ENCODE measurements at places on chromosomes 6 and 20.

- DNase-seq, result no peak
Measured at GRCh38 chr6:41274256-41274655, 12.2 kb downstream of the TREM1 start.

DNA sequence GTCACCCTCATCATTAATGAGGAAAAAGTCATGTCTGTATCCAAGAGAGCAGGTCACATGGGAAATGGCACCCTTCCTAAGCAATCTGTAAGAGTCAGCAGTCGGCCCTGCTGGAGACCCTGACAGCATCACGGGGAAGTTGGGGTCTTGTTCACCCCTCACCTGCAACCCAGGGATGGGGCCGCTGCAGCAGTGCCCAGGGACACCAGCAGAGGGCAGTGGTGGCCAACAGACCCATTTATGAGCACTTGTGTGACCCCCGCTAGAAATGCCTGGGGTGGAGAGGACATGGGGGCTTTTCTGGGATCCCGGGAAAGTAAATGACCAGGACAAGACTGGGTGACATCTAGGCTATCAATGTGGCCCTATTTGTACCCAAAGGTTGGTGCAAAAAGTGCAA lies 35.9 kb downstream of the ANKRD60 start:
- no peak for DNase-seq

DNA sequence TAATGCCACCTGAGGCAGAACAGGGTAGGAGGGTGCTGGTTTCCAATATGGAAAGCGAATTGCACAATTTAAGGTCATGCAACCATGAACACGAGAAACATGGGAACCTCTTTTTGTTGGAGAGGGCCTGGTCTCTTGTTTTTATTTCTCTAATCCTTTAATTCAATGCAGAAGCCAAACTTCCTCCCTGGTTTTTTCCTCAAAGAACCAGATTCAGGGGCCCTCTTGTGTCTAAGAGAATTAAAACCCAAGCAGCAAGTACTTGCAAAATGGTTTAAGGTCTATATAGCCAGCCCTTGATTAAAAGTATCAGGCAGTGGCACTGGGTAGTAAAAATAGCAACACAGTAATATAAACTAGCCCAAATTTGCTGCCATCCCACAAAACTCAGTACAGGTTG lies 19.5 kb downstream of the GSTA4 start:
- no peak for DNase-seq

GRCh38 chr6:170193326-170193821 lies 97.5 kb downstream of the DLL1 start:
- no peak for DNase-seq

GRCh38 chr20:32858189-32858588 lies 534 bp upstream of the EFCAB8 start:
- no peak for DNase-seq

GRCh38 chr6:159934181-159934580 lies 34.7 kb upstream of the IGF2R start:
- no peak for DNase-seq

- no peak for DNase-seq
Measured at GRCh38 chr6:83889621-83890020, 30.1 kb downstream of the CYB5R4 start.

DNA sequence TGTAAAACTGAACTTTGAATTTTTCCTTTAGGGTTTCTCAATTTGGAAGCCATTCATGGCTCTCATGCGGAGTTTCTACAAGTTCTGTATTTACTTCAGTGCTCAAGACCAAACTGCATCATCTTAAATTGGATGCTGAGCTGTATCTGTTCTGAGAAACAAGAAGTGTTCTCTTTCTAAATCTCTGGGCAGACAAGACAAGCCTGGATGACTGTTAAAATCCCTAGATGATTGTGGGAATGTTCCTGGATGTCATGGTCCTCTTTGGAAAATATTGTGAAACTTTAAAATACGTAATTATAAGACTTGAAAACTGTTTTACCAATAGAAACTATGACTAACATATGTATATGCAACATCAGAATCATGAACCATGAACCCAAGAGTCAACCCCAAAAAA lies 6.2 kb upstream of the GCM1 start:
- DNase-seq, result no peak

DNA sequence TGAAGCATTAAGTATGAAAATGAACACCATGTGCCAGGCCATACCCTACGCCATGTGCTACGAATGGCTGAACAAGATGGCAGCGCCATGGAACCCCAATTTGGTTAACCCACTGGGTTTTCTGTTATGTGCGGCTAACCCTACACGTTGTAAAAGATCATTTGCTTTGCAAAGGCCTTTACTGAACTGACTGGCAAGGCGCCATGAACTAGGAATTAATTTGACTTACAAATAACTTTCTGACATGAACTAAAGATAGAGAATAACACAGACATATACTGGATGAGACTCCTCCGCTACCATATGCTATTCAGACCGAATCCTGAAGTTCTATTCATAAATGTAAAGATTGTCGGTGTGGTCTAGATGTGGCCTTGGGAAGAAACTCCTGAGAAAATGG lies 3.9 kb downstream of the CNKSR3 start:
- DNase-seq, result no peak

DNA sequence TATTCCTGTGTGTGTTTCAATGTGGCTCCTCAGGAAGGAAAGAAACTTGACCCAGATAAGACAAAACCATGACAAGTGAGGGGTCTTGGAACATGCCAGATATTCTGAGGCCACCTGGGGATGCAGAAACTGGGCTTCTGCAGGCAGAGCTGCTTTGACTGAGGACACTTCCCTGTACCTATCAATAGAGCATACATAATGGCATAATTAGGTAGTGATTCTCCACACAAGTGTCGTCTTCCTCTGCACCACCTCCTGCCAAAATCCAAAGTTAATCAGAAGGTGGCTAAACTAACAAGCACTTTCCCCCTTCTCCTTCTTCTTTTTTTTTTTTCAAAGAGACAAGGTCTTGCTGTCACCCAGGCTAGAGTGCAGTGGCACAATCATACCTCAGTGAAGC lies 97.1 kb downstream of the KIF13A start:
- no peak for DNase-seq

DNA sequence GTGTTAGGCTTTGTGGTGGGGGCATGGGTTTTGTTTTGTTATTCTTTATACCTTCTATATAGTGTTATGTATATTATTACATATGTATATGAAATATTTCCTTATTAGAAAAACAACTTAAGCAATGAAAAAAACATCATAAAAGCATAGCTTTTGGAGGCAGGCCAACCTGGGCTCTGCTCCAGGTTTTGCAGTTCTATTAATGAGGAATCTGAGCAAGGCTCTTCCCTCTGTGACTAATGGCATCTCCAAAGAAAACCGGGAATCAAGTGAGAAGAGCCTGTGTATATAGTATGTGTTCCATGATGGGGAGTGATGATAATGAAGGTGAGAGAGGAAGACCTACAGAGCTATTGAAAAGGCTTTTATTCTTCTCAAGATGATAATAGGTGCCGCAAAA lies 291.1 kb downstream of the CLIC5 start:
- no peak for DNase-seq

DNA sequence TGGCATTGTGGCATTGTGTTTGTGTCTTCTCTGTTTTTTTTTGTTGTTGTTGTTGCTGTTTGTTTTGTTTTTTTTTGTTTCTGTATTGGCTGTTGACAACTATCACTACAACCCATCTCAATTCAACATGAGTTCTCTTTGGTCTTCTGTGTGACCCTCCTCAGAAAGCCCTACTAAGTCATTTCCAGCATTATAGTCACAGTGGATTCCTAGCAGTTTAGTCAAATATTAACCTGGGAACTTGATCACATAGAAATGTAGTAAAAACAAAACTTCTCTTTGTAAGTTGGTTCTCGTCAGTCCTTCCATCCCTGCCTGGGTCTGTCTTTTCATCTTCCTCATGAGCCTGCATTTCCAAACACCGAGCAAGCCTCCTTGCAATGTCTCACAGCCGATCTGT lies 16.8 kb downstream of the SLC17A2 start:
- DNase-seq, result no peak

- no peak for DNase-seq
Measured at GRCh38 chr20:46557231-46557956, 6.9 kb upstream of the OCSTAMP start.

GRCh38 chr6:150377211-150377781 lies 8.5 kb downstream of the IYD start:
- DNase-seq, result no peak

- no peak for DNase-seq
Measured at GRCh38 chr6:69867639-69867976, 1.3 kb downstream of the COL19A1 start.

- no peak for DNase-seq
Measured at GRCh38 chr6:111552241-111552744, 53.4 kb downstream of the TRAF3IP2 start.

DNA sequence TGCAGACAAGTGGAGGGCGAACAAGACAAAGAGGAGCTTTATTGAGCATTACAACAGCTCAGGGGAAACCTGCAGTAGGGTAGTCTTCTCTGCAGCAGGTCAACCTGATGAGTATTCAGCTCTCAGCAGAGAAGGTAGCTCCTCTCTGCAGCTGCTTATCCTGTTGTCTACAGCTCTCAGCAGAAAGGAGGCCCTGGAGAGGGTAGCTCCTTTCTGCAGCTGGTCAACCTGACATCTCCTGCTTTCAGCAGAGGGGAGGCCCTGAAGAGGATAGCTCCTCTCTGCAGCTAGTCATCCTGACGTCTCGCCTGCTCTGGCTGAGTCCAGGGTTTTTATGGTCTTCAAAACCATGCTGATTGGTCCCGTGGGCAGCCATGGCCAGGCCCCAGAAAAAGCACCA lies 113.6 kb downstream of the CD24 start:
- DNase-seq, result no peak

DNA sequence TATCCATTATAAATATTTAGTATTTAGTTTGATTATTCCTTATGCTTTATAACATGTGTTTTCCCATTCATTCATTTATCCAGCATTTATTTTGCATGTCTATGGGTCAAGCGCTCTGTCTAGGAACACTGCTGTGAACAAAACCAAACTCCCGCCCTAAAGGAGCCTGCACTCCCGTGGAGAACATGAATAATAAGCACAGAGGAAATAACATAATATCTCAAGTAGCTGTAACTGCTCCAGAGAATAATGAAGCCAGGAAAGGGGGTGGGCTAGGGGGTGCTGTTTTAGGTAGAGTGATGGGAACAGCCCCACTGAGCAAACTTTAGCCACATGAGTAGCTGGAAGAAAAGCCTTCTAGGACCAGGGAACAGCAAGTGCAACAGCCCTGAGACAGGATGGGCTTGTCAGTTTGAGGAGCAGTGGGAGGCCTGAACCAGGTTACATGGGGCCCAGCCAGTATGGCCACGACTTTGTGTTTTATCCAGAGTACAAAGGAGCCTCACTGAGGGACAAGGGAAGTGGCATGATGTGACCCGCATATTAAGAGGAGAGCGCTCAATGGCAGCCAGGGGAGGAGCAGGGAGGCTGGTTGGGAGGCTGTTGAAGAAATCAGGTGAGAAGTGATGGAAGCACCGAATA lies 24.4 kb upstream of the PRND start:
- DNase-seq, result no peak

- no peak for DNase-seq
Measured at GRCh38 chr20:63696306-63696627, 185 bp upstream of the TNFRSF6B start.

DNA sequence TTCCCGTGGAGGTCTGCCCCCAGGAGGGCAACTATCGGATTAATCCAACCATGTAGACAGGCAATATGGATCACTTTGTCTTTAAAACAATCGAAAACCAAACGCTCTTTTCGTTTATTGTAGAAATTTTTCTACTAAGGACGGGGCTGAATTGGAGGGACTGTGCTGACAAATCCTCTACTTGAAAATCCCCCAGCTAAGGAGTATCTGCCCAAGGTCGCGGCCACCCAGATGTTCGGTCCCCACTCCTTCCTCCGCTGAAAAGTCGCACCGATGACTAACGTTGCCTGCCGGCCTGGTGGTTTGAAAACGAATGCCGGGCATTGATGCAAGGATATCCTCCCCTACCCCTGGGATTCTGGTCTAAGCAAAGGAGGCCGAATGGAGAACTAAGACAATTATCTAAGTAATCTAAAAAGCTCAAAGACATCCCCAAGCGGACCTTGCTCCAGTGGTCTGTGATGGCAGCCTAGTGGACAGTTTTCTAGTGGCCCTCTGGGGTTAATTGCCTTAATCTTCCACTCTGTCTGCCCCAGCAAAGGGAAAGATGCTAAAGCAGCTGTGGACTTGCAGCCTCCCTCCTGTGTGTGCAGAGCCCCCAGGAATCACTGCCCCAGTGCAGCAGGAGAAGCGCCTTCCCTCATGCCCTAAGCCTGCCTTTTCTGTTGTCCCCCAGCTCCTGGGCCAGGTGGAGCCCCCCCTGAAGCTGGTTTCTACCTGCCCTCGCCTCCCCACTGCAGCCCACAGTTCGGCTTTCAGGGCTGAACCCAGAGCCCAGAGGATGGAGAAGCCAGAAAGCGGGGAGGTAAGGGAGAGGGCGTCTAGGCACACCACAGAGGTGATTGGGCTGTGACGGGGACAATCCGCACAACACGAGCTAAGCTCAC lies 3.6 kb upstream of the FOXC1 start:
- DNase-seq, result no peak

- DNase-seq, result no peak
Measured at GRCh38 chr20:60206259-60206658, 248.0 kb downstream of the CDH26 start.

DNA sequence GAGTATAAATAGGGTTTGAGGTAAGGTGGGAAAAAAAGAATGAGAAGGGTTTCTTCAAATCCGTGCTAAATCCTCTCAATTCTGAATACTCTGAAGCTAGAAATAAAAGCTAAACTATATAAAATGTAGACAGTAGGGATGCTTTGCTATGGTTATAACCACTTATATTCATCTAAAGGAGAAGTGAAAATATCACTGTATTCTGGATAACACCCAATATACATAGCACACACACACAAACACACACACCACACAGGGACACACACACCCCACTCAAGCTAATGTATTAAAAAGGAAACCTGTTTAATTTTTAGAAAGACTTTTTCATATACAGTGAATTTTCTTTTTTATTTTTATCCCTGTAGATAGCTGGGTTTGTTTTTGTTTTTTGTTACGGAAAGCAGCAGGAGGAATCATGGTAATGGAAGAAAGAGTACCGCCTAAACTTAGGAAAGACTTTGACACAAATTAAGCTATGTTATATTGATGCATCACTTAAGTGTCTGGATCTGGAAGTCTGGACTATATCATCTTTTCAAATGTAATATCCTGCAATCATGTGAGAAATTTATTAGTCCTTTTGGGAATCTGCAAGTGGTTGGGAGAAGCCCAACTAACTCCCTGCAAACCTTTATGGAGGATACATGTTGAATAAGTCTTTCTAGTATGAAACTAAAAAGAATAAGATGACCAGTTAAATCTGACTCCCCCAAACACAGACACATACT lies 68.4 kb upstream of the FABP7 start:
- DNase-seq, result no peak

GRCh38 chr6:159720708-159721107 lies 6.6 kb upstream of the WTAP start:
- no peak for DNase-seq

- DNase-seq, result no peak
Measured at GRCh38 chr6:56793938-56794337, 151.2 kb upstream of the DST start.

Data from stimulated activated CD8-positive, alpha-beta memory T cell treated with anti-CD3 and anti-CD28 coated beads, Interleukin-4, amount 100 ng/mL, for 1 hour (primary cell).